ENCODE measurements at places on chromosomes 13 and 19. TPM values are rescaled to one million over a fixed set of nuclear protein-coding genes. Genes with fewer than 3 reads are reported as not detected.

GRCh38 chr13:114319441-114319913, 5.2 kb downstream of the CHAMP1 start:
- DNase-seq = no peak

GRCh38 chr19:3606690-3607289, at the start of gene TBXA2R:
Gene TBXA2R, minus strand, starts transcription at chr19:3606875. Its CDS starts 6,241 bp downstream, at chr19:3600634.
- DNase-seq = no peak

The PLPPR2 gene
- 3.4 TPM for total RNA-seq

- DNase-seq = no peak
Measured at GRCh38 chr19:51887522-51888498, at the start of gene ZNF577. Gene ZNF577, minus strand, starts transcription at chr19:51887951. Its CDS starts 7,569 bp downstream, at chr19:51880382.

DNA sequence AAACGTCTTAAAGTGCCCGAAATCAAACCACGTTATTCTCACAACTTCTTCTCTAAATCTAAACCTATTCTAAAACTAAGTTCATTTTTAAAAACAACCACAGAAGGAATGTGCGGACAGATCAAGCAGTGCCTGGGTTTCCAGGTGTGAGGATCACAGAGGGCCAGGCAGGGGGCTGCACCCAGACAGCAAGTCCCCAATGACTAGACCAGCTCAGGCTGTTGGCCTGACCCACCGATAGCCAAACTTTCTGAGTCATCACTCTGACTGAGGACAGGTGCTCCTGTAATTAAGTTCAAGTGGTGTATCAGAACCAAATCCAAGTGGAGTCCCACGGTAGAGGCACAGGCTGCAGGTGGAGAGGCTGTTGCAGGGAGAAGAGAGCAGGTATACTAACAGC, 37.6 kb upstream of the EPHX3 start:
- no peak for DNase-seq

DNA sequence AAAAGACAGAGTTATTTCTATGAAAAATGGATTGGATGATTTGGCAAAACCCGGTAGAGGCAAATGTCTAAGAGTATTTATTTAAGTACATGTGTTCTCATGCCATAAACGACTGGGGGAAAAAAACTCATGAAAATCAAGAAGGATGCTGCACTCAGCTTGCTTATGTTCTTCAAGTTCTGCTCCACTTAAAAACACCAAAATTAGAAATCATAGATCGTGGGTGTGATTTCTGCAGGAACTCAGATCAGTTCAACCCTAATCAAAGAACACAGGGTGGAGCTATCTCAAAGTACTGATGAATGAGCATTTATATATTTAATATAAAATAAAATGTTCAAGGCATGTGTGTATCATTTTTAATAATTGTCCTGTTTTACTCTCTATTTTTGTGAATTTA, 103.8 kb downstream of the FGF14 start:
- no peak for DNase-seq
